Activated CD4-positive, alpha-beta T cell treated with anti-CD3 and anti-CD28 coated beads, Interleukin-2, amount 50 U/mL, for 48 hours (primary cell): ENCODE measurements at places on chromosomes 7 and 10.
A peak's percentile ranks its signal among the peaks of the same experiment; 100 is the strongest.

DNA sequence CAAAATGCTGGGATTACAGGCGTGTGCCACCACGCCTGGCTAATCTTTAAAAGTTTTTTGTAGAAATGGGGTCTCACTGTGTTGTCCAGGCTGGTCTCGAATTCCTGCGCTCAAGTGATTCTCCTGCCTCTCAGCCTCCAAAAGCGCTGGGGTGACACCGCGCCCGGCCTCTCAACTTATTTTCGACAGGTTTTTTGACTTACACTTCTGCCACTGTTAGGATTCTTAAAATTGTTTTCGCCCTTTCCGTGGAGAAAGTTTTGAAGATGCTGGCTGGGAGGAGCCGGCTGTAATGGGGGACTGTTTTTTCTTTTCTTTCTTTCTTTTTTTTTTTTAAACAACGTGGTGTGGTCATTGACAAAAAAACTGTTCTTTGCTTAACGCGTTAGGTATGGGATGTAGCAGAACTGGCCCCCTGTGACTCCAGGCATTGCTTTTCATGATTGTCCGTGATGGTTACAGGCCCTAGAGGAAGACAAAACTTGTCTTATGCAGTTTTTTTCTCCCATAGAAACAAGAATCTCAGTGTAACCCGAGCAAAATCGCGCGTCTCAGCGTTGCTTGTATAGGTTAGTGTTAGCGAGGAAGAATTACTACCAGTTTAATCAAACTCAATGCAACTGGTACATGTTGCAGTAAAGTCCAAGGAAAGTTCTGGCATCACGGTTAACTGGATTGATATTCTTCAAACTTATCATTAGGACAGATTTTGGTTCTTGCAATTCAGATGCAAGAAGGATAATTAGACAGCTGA lies 72.2 kb downstream of the DAGLB start:
- DNase-seq: peak; percentile 21

- DNase-seq: peak; percentile 18
These were observed 36.3 kb downstream of the ABCB1 start for GRCh38 chr7:87564296-87564963.

DNA sequence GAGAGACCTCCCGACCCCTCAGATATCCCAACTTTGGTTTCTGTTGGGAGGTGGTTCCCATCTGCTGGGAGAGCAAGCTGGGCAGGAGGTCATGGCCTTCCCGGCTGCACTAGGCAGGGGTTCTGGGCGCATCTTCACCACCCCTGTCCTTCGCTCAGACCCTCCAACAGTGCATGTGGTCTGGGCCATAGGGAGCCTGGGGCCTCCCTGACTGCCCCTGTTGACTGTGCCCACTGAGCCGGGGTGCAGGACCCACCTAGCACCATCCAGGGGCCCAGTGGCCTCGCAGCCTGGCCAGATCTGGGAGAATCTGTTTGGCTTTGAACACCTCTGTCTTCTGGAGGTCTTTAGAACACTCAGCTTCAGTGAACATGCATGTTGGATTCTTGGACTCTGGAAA lies 18.7 kb upstream of the INMT start:
- DNase-seq: no peak

GRCh38 chr7:124728610-124729009 lies 37.0 kb downstream of the GPR37 start:
- DNase-seq: no peak

DNA sequence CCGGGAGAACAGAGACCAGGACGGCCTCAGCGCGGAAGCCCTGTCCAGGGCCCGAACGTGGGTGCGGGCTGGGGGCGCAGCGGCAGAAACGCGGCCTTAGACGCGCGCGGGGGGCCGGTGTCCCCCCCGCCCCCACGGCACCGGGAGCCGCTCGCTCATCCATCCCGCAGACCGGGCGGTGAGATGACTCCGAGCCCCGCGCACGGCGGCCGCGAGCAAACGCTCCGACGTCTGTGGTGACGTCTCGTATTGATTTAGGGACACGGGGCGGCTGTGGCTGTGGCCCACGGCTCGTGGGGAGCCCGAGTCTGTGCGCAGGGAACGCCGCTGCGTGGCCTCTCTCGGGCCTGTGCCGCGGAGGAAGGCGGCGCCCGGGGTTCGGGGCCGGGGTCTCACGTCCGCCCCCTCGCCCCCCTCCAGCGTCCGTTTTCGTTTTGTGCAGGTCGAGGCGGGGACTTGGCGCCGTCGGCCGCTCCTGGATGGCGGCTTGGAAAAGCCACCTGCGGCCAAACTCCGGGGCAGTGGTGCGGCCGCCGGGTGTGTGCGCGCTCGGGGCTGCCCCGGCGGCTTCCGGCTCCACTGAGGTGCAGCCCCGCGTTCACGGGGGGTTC lies 1.0 kb upstream of the NKX6-2 start:
- no peak for DNase-seq

DNA sequence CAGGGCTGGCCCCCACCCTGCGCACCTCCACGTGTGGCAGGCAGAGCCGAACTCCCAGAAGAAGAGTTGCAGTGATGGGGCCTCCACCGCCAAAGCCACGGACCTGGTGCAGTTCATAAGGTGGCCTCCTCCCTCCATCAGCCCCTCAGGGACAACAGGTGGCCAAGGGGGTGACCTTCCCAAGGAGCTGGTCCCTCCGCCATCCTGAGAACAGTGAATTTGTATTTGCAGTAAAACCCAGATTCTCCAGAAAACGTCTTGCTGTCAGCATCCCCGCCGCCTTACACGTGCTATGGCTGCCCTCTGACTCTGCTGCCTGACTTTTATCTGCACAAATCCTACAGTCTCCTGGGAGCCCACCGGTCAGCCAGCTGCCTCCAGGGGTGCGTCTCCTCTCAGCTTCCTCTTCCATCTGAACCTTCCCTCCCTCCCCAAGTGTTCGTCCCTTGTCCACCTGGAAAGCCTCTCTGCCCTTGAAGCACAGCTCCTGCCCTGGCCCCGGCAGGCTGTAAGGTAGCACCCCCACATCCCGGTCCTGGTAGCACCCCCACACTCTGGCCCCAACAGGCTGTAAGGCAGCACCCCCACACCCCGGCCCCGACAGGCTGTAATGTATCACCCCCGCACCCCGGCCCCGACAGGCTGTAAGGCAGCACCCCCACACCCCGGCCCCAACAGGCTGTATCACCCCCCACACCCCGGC lies 311.8 kb downstream of the PTPRN2 start:
- DNase-seq: no peak

DNA sequence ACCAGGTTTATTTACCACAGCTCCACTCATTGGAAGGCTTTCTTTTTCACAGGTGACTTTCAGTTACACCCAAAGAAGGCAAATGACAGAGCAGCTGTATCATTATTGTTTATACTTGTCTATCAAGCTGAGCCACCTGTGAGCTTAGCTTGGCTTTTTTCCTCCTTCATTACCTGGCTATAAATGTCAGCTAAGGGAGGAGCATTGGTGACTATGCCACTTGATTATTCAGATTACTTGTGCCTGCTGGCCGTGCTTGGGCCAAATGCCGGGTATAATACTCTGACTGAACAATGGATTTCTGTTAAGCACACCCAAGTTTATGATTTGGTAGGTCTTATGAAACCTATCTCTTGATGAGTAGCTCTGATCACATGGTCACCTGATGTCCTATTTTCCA lies 9.9 kb upstream of the GNAT3 start:
- DNase-seq: no peak

DNA sequence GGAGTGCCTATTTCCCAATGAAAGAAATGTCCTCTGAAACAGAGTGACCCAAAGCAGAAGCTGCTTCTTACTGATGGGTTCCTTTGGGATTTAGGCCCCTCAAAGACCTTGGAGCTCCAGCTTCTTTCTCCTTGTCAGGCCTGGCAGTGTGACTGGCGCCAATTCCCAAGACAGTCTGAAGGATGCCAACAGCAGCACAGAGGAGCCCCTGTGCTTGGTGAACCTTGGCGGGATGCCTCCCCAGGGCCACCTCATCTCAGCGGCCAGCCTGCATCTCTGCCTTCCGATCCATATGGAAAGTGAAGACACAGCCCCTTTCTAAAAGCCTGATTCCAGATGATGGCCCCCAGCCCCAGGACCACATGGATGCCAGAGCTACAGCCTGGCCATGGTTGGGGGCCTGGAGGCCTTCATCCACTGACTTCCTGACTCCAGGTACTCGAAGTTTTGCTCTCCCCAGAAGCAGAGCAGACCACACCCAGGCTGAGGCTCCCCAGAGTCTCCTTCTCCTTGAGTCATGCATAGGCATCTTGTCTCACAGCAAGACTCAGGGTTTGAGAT lies 45.4 kb downstream of the FBXW4 start:
- DNase-seq: no peak

DNA sequence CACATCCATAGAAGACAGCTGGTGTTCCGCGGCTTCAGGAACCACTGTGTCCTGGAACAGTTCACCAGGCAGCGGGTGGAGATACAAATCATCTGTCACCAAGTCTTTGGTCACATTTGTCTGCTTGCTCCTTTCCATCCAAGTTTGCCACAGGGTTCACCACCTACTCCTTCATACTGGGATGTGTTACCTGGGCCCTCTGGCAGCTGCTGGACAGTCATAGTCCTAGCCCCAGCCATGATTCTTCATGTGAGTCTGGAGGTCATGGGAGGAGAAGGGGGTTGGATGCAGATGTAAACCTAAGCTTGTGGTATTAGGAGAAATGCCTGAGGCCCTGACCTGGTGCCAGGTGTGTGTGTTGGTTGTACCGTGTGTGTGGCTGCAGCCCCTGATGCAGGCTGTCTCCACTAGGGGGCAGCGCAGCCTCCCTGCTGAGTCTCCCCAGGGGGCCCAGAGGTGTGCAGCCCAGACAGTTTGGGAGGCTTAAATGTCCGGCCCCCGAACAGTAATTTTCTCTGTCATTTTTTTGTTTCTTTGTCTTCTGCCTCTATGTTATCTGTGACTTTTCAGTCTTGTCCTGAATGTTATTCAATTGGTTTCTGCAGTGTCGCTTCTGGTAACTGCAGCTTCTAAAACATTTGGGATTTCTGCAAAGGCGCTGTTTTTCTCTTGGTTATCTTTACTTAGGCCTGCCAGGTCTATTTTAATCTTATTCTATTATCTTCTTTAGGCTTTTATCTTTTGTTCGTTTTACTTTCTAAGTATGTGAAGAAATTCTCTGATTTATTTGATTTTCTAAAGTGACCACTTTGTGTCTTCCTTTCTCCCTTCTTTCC lies 14.8 kb downstream of the NPS start:
- DNase-seq: peak; percentile 28

GRCh38 chr7:116122972-116123595 lies 87.3 kb upstream of the TES start:
- no peak for DNase-seq

DNA sequence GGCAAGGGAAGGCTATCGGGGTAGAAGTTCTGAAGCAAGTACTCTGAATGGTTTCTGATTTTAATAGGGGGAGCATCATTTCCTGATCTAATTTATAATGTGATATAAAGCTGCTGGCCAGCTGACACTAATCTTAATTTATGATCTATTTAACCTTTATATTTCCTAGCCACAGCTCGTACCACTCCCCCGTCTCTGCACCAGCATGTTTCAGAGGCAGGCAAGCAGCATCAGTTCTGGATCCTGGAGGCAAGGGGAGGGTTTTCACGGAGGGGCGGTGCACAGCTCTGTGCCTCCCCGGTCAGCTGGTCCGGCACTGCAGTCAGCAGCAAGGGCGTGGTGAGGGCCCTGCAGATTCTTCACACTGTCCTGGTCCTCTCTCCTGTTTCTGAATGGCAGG lies 30.0 kb downstream of the MGMT start:
- DNase-seq: no peak

GRCh38 chr10:115173915-115174443 lies 80.8 kb downstream of the ATRNL1 start:
- DNase-seq: no peak

DNA sequence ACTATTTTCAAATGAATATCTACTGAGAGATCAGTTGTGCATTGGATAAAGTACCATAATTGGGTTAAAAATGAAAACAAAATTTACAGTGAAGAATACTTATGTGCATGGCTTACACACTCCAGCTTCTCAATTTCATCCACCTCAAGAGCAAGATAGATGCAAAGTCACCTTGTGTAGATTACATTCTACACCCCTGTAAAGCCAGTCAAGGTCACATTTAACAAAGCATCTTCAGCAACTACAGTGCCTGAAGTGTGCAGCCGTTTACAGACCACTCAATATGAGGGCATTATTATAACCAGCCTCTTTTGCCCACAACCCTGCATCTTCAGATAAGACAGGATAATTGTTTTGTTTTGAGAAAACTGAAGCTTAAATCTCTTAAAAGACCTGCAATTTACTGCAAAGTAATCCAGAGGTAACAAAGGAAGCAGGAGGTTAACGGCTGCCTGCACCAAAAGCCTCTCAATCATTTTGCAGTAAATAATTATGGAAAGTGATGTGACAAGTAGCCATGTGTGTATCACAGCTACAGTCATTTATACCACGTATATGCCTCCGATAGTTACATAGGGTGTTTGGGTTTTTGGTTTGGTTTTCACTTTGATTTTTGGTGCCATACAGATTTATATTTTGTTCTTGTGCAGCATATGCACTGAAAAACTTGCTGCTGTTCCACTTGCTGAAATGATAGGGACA lies 4.9 kb downstream of the PURB start:
- no peak for DNase-seq

- no peak for DNase-seq
These were observed 44.6 kb upstream of the TSPAN13 start for GRCh38 chr7:16708980-16709379.
